ENCODE measurements at places on chromosomes 12 and 14.

GRCh38 chr14:95814363-95815225 is 62.0 kb upstream of the TUNAR start:
- DNase-seq: no peak

DNA sequence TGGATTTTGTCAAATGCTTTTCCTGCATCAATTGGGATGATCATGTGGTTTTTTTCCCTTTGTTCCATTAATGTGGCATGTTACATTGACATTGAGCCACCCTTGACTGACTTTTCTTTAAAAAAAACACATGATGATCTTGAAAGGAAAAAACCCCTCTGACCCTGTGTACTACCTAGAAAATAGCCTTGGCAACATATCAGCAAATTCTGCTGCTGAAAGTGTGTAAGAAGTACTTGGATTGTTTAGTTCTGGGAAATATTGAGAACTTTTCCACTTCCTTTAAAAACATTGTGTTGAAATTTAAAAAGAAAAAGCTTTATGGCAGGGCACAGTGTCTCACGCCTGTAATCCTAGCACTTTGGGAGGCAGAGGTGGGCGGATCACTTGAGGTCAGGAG is 20.7 kb downstream of the ACACB start:
- DNase-seq: no peak

- peak; percentile 58 for DNase-seq
Observed at GRCh38 chr12:40946612-40947194, 241.4 kb upstream of the PDZRN4 start.

- peak; percentile 77 for DNase-seq
Observed at GRCh38 chr12:13233830-13234641, 37.5 kb downstream of the EMP1 start.

DNA sequence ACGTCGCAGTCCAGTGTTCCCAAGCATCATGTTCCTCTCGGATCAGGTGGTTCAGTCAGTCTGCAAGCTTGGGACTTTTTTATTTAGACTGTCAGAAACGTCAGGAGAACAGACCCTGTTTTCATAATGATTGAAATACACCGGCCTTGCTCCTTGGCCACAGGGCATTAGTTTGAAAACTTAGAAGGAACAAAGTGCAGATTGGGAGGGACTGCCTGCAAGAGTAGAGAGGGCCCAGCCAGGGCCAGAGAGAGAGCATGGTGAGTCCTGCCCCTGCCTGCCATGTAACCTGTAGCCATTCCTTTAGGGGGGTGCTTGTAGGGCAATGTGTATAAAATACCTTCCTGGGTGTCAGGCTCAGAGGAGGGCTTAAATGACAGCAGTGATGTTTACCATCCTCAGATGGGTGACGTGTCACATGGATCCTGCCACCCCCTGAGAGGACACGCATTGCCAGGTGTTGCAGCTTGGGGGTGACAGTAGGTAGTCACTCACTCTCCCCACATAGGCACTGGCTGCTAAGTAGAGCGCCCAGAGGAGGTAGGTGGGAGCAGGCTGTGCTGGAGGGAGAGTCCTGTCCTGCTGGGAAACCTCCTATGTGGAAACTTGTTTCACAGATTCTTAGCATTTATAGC is 45.7 kb downstream of the MMAB start:
- DNase-seq: no peak

DNA sequence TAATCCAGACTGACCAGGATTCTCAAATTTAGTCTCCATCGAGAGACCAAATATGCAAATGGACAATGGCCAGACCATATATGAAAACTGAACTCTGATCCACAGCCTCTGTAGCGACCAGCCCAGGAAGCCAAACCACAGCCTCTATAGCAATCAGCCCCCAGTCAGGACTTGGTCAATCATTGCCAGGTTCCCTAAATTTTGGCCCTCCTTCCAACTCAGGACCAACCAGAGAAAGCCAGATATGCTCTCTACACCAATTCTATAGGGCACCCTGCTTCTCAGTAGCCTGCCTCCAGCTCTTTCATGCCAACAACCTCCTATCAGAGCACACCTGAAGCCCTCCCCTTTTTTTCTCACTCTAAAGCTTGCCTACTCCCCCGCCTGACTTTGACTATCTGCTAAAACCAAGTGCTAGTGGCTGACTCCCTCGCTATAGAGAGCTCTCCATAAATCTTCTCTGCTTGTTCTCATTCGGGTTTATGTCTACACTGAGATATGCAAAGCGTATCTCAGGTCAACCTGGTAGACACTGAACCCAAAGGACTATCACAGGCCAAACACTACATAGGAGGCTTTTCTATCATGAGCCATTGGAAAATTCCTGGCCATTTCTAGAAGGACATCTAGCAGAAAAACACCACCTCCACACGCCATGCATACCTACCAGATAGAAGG is 110.5 kb upstream of the FUT8 start:
- no peak for DNase-seq

- DNase-seq: no peak
Observed at GRCh38 chr12:24078318-24078765, 128.9 kb upstream of the SOX5 start.

DNA sequence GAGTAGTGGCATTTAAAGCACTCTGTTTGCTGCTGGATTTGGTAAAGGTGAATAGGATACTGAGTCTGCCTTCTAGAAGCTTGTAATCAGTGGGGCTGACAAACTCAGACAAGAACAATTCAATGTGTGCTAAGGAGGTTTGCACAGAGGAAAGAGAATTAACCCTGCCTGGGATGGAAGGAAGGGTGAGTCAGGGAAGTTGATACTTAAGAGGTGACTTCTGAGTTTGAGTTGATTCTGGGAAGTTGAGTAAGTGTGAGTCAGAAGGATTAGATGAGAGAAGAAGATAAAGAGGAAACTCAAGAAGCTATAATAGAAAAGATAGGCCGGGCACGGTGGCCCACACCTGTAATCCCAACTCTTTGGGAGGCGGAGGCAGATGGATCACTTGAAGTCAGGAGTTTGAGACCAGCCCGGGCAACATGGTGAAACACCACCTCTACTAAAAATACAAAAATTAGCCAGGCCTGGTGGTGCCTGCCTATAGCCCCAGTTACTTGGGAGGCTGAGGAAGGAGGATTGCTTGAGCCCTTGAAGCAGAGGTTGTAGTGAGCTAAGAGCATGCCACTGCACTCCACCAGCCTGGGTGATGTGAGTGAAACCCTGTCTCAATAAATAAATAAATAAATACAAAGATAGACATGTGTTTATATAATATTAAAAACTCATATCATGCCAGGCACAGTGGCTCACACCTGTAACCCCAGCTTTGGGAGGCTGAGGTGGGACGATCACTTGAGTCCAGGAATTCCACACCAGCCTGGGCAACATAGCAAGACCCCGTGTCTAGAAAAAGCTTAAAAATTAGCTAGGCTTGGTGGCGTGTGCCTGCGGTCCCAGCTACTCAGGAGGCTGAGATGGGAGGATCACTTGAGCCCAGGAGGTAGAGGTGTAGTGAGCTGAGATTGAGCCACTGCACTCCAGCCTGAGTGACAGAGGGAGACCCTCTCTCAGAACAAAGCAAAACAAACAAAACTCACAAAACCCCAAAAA is 126.8 kb upstream of the CPM start:
- DNase-seq: peak; percentile 93

DNA sequence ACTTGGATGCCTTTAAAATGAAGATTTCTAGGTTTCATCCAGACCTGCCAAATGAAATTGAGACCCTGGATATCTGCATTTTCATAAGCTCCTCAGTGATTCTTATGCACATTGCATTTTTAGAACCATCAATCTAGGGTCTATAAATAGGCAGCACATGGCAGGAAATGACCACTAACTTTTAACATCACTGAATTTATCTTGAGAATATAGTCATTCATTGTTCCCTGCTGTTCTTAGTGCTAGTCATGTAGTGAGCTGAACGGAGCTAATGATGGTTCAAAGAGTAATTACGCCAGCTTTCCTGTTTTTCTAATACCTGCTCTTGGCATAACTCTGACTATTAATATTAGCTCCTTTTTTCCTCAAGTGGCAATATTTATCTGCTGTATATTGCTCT is 91.6 kb downstream of the TPH2 start:
- DNase-seq: no peak

DNA sequence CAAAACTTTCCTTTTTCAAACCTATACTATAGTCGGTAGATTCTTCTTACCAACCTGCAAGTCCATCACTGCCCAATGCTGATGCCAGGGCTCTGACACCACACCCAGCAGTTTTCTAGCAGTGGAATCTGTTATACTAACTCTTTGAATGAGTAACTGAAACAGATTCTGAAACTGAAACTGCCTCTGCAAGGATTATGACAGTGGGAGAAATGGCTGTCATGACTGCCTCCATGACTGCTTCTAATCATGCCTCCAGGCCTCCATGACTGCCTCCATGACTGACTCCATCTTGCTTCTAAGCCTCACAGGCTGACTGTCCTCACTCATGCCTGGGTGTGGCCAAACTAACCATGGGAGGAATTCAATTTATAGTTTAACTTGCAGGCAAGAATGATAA is 29.4 kb upstream of the OXA1L start:
- no peak for DNase-seq

DNA sequence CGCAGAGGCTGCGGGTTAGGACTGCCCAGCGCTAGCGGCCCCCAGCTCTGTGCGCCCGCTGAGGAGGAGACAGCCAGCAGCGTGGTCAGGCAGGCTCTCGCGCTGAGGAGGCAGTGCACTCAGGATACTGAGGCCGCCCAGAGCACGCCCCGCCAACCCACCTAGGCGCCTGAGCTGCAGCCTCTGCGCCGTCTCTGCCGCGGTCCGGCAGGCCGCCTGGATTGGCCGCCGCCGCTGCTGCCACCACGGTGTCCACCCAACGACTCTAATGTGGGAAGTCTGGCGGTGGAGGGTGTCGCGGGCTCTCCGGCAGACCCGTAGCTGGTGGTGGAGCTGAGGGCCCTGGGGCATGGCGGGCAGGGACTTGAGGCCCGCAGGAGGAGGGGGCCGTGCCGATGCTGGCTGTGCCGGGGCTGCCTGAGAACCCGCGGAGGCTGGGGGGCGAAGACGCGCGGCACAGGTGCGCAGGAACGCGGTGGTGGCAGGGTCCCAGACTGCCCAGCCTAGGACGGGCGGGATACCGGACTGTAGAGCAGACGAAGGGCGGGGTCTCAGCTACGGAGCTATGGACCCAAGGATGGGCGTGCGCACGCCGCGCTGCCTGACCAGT is 69.9 kb downstream of the ASCL4 start:
- peak; percentile 47 for DNase-seq

DNA sequence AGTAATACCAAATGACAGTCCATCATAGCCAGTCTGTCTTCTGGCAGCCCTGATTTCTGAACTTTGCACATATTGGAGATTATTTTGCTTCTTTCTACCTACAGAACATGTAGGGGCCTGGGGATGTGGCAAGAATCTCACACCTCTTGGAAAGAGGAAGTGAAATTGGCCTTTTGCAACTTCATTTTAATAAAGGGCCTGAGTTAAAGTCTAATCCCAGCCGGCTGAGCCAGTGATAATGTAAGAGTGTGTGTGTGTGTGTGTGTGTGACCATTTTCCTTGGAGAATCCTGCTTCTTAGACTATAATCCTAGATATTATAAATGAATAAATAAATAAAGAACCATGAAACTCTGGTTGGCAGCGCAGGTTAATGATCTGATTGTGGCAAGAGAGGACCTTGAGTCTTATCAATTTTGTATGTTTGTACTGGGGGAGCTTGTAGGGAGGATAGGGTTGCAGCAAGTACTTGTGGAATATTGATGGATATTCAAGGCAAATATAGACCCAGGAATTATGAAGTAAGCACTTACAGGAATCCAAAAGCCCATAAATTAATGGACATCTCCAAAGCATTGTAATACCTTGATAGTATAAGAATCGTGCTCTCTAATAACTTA is 233.2 kb upstream of the AMIGO2 start:
- no peak for DNase-seq

DNA sequence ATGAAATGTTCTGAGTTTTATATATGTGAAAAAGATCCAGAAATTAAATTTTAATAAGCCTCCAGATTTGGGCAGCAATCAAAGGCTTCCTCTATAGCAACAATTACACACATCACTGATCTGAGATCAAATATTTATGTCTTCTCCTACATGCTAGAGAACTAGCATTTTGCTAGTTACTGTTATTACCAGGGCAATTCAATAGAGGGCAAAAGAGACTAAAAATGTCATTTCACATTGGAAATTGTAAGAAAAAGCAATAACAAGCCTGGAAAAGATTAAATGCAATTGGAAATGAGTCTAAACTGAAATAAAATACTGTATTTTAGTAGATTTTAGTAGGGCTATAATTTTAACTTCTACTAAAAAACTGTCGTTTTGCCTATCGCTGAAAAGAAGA is 32.6 kb upstream of the ANO6 start:
- DNase-seq: peak; percentile 37

DNA sequence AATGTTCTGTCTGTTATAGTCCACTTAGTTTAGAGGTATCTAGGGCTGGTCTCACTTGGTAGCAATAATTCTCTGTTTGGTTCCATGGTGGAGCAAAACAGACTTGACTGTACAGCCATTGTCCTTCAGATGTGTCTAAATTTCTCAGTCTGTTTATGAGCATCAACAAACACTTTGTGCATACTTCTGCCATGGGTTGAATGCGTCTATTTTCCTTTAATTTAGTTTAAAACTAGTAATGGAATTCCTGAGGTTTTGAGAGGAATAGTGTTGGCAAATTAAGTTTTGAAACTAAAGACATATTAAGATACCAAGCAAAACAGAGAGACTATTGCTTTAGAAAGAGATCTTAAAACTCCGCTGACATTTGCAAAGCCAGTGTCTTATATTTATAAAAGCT is 22.6 kb downstream of the FRS2 start:
- no peak for DNase-seq

DNA sequence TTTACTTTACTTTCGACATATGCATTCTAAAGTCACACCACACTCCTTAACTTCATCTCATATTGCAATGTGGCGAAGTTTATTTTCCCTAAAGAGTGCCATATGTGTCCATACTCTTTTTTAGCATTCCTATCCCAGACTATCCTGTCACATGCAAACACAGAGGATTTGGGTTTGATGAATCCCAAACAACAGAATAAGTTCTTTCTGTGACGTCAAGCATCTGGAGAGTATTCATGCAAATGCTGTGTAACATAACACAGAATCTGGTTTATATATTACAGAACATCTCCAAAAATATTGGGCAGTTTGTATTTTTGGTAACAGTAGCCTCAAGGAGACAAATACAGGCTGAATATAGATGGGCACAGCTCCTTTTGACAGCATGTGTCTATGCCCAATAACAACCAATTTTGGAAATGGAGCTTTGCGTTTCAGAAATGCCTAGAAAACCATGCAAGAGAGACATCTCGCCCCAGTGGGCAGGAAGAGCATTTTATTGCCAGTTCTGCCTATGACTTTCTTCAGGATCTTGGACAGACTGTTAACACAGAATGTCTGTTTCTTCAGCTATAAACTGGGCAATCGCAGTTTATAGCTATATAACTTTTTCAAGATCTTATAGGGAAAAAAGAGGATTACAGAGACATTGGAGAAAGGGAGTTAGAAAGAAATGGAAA is 190.8 kb downstream of the ADAMTS20 start:
- DNase-seq: no peak

GRCh38 chr12:20097626-20098025 is 270.7 kb upstream of the PDE3A start:
- DNase-seq: peak; percentile 52

- DNase-seq: no peak
Observed at GRCh38 chr14:32820181-32820580, 118.5 kb upstream of the NPAS3 start.

- DNase-seq: no peak
Observed at GRCh38 chr14:102873131-102873530, 49.3 kb upstream of the AMN start.

GRCh38 chr12:25254271-25254880 is 3.6 kb upstream of the KRAS start:
- DNase-seq: peak; percentile 10

Measured in GM23248 (cell line).